SK-MEL-5 (cell line): ENCODE measurements at places on chromosomes 11 and 22.

- no peak for DNase-seq
These were observed 20.3 kb upstream of the MICAL3 start for GRCh38 chr22:18044548-18045271.

GRCh38 chr11:87976009-87976408 lies 199.2 kb downstream of the RAB38 start:
- DNase-seq: no peak

DNA sequence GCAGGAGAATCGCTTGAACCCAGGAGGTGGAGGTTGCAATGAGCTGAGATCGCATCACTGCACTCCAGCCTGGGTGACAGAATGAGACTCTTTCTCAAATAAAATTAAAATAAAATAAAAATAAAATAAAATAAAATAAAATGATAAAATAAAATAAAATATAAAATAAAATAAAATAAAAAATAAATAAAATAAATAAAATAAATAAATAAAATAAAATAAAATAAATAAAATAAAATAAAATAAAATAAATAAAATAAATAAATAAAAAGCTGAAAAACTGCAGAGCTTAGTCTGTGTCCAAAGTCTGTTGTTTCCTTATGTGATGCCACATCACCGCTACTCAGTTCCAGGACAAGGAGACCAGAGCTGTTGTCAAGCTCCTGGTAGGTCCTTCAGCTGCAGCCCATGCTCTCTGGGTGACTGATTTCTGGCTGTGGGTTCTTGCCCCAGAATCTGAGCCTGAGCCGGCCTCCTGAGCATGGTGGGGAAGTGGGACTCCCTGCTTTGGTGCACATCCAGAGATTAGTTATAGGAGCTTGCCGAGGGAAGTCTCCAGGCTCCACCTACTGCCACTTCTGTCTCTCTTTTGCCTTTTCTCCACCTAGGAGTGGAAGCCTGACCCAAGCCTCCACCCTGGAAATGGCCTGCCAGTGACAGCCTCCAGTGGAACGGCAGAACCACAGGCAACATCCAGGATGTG lies 31.3 kb upstream of the ADA2 start:
- no peak for DNase-seq

DNA sequence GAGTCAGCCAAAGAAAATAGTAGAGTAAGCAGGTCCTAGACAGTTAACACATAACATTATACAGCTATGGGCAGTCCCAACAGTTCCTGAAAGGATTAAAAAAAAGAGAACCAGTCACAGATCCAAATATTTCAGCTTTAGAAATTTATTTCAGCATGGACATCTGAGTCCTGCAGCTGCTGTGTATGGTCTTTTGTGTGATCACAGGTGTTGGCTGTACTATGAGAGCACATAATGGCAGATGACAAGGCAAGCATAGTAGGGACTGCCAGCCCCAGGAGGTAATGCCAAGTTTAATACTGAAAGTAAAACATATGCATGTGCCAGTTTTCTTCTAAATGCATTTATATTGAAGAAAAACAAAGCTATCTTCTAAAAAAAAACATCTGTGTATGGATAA lies 158.1 kb downstream of the GRIA4 start:
- no peak for DNase-seq

DNA sequence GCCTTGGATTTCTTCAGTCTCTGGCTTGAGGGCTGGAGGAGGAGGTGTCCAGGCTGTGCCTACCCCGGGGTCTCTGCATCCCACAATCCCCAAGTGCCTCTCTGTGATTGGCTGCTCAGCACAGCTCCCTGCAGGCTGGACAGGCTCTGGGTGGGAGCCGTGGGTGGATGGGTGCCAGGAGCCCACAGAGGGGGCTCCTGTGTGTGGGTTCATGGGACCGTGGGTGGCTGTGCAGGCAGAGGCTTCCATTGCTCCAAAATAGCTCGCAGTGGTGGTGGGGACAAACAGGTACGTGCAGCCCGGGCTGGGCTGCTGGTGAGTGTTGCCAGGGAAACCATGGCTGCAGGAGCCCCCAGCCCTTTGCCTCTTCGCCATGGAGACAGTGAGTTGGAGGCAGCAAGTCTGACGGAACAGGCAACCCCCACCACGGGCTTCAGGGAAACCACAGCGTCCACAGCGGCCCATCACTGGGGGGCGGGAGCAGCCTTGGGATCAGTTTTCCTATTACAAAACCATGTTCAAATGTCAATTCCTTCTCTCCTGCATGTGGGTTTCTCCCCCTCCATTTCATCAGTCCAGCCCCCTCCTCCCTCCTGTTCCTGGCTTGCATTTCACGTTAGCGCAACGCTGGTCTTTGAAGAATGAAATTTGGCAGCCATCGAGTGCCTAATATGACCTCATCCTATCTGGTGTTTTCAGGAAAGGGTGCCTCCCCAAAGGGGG lies 155.2 kb downstream of the TRIM29 start:
- no peak for DNase-seq

GRCh38 chr11:78381865-78382264 lies 35.8 kb downstream of the GAB2 start:
- DNase-seq: no peak

- peak; percentile 28 for DNase-seq
These were observed 214.3 kb downstream of the NXPE2 start for GRCh38 chr11:114892381-114893197.
